ENCODE measurements at places on chromosomes 5 and 9. TPM values are rescaled to one million over a fixed set of nuclear protein-coding genes. Genes with fewer than 3 reads are reported as not detected.

The PCDHGB6 gene
- total RNA-seq, result 1.7 TPM

The AMBP gene
- not detected for total RNA-seq

The TMC1 gene
- 2.1 TPM for total RNA-seq

The C9orf152 gene
- total RNA-seq, result not detected

The SOHLH1 gene
- not detected for total RNA-seq

The CBY3 gene
- total RNA-seq, result 0.18 TPM

The OBP2B gene
- total RNA-seq, result not detected

The MAMDC2 gene
- 10.2 TPM for total RNA-seq

The GPRIN1 gene
- total RNA-seq, result 3.1 TPM

The PCDHB4 gene
- total RNA-seq, result 0.09 TPM

The TRPM3 gene
- total RNA-seq, result 1.1 TPM

The LCN15 gene
- total RNA-seq, result not detected

The ZNF618 gene
- 9.7 TPM for total RNA-seq

The GARIN3 gene
- total RNA-seq, result not detected

The MCTP1 gene
- total RNA-seq, result 40.7 TPM

The ACTBL2 gene
- total RNA-seq, result 0.28 TPM

The SH3TC2 gene
- 6.0 TPM for total RNA-seq

The IFNA13 gene
- not detected for total RNA-seq

The GAS1 gene
- total RNA-seq, result 1.2 TPM

The ZNF300 gene
- total RNA-seq, result 8.5 TPM

The F2RL2 gene
- 1.1 TPM for total RNA-seq

The TERT gene
- not detected for total RNA-seq

The SPATA6L gene
- total RNA-seq, result 0.47 TPM

The CARD9 gene
- total RNA-seq, result 0.27 TPM

The FGD3 gene
- not detected for total RNA-seq

The NR2F1-AS1 gene
- 17.5 TPM for total RNA-seq

The NPR3 gene
- 0.27 TPM for total RNA-seq

The SLC36A3 gene
- not detected for total RNA-seq

The GRXCR2 gene
- total RNA-seq, result not detected

The DMRTA1 gene
- total RNA-seq, result 0.19 TPM

The PHF2 gene
- 11.6 TPM for total RNA-seq

The SELENOP gene
- total RNA-seq, result 0.47 TPM

The BARHL1 gene
- total RNA-seq, result not detected

The GMCL2 gene
- total RNA-seq, result not detected

The DMAC1 gene
- total RNA-seq, result 10.6 TPM

The ANKRD31 gene
- total RNA-seq, result not detected

The ADGRD2 gene
- total RNA-seq, result not detected

The TMEM215 gene
- total RNA-seq, result not detected

The MFAP3 gene
- total RNA-seq, result 105 TPM

The BAAT gene
- total RNA-seq, result under 0.01 TPM

The FBP2 gene
- not detected for total RNA-seq

The ARRDC1 gene
- 24.2 TPM for total RNA-seq

The ZNF879 gene
- total RNA-seq, result 5.6 TPM

The SPATA31A7 gene
- not detected for total RNA-seq

The SPINK4 gene
- not detected for total RNA-seq

The CDH10 gene
- total RNA-seq, result 0.19 TPM

The CCDC192 gene
- not detected for total RNA-seq

The KIF20A gene
- 24.5 TPM for total RNA-seq

The C9 gene
- not detected for total RNA-seq

The MYOT gene
- total RNA-seq, result not detected

The OSMR gene
- 9.7 TPM for total RNA-seq

The SEMA6A gene
- total RNA-seq, result 0.54 TPM

The DNAH5 gene
- total RNA-seq, result 0.09 TPM

The OR1N1 gene
- total RNA-seq, result not detected

The POLR3G gene
- total RNA-seq, result 14.2 TPM

The SOWAHA gene
- not detected for total RNA-seq

The KCNIP1 gene
- total RNA-seq, result not detected

The SHOC1 gene
- total RNA-seq, result under 0.01 TPM

The C5orf22 gene
- total RNA-seq, result 12.7 TPM

Data from endothelial cell of coronary artery (primary cell).